ENCODE measurements at places on chromosomes 11 and 22. TPM values are rescaled to one million over a fixed set of nuclear protein-coding genes. Genes with fewer than 3 reads are reported as not detected.

DNA sequence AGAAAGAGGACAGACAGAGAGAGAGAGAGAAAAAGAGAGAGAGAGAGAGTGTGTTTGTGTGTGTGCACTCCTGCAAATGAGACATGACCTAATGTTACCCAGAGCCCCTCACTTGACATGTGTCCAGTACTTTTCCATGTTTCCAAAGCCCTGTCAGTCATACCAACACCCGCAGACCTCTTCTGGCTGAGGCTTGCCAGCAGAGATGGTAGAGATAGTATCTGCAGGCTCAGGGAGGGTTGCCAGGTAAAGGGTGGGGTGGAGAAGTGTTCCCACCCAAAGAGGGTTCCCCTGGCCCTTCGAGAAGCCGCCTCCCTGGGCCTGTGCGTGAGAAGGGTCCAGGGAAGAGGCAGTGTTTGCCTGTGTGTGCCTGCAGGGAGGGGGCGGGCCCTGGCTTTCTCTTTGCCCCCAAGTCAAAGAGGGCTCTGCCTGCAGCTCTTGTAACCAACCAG lies 40.7 kb downstream of the POU2F3 start:
- H3K27ac ChIP-seq = no peak overlapping the region
- DNase-seq = no peak
- H3K4me1 ChIP-seq = peaks cover 8% of the 10 kb centered on the region
- no peaks in the 10 kb centered on the region for H3K27me3 ChIP-seq

The WBP2NL gene
- total RNA-seq = not detected

DNA sequence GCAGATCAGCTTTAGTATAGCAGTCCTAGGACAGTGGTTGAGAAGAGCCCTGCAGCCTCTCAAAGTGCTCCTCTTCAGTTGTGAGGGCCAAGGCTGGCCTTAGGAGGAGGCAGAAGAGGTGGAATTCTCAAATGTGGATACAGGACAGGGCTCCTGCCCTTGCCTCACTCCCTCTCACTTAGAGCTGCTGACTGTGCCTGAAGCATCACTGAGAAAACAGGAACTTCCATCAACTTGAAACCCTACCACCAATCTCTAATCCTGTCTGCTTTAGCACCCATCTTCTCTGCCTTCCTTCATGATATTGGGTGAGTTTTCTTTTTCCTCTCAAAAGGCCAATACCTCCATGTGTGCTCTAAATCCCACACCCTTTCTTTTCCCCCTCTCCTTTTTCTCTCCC lies 14.4 kb upstream of the UCP3 start:
- no peak overlapping the region for H3K4me3 ChIP-seq
- no peak for DNase-seq
- H3K27ac ChIP-seq = no peak overlapping the region
- H3K4me1 ChIP-seq = peaks cover 58% of the 10 kb centered on the region
- H3K36me3 ChIP-seq = no peaks in the 10 kb centered on the region

The NAALAD2 gene
- total RNA-seq = 0.76 TPM

DNA sequence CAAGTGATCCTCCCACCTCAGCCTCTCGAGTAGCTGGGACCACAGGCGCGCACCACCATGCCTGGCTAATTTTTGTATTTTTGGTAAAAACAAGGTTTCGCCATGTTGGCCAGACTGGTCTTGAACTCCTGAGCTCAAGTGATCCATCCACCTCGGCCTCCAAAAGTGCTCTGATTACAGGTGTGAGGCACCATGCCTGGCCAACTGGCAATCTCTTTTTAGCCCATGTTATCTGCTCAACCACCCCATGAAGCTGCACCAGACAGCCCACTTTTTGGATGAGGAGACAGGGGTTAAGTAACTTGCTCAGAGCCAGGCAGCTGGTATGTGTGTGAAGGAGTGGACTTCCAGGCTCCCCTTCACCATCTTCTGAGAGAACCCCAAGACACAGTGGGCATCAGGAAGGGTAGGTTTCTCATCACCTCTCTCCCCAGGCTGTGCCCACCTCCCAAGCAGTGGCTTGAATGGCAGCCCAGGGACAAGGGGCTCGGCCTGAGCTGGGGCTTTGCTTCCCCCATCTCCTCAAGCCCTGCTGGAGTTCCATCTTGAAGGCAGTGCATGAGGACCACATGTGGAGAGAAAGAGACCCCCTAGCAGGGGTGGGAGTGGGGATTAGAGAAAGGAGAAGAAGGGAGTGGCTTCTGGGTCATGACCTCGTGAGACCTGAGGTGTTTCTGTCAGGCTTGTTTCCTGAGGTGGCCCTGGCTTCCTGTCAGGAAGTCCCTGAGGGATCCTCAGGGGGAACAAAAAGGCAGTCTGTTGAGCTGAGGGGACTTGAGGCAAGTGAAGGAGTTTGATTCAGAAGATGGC lies 87.5 kb upstream of the PARVA start:
- H3K27ac ChIP-seq = no peak overlapping the region
- peaks cover 36% of the 10 kb centered on the region for H3K4me1 ChIP-seq
- H3K27me3 ChIP-seq = no peaks in the 10 kb centered on the region
- no peaks in the 10 kb centered on the region for H3K36me3 ChIP-seq
- no peak for DNase-seq
- H3K4me3 ChIP-seq = no peak overlapping the region

- H3K27me3 ChIP-seq = no peaks in the 10 kb centered on the region
- peaks cover 6% of the 10 kb centered on the region for H3K4me1 ChIP-seq
Measured at GRCh38 chr22:33325232-33326004, 267.2 kb upstream of the SYN3 start.
